HFFc6 (cell line): ENCODE measurements at places on chromosomes 1 and 21. TPM values are rescaled to one million over a fixed set of nuclear protein-coding genes. Genes with fewer than 3 reads are reported as not detected.

Gene PHTF1
- 23.0 to 25.0 TPM (median 23.3 TPM) in 3 replicates for total RNA-seq

Gene BRDT
- total RNA-seq, result not detected in 3 replicates

Gene RIMKLA
- total RNA-seq, result not detected in 3 replicates

Gene MYBPH
- total RNA-seq, result 0.12 TPM in 1 of 3 replicates, not detected in the others

Gene THEM5
- not detected in 3 replicates for total RNA-seq

Gene A3GALT2
- not detected in 3 replicates for total RNA-seq

Gene PTPRU
- total RNA-seq, result 5.0 to 8.1 TPM (median 5.9 TPM) in 3 replicates

Gene TMCC2
- total RNA-seq, result 3.6 to 4.9 TPM (median 4.2 TPM) in 3 replicates

Gene WNT3A
- total RNA-seq, result not detected in 3 replicates

Gene ADAMTS5
- 5.8 to 12.1 TPM (median 6.9 TPM) in 3 replicates for total RNA-seq

Gene PROK1
- not detected in 3 replicates for total RNA-seq

Gene IQGAP3
- total RNA-seq, result 13.9 to 31.0 TPM (median 25.6 TPM) in 3 replicates

Gene CEP85
- total RNA-seq, result 5.3 to 8.6 TPM (median 8.3 TPM) in 3 replicates

Gene FMO3
- 0.23 TPM in 1 of 3 replicates, not detected in the others for total RNA-seq

Gene TRIM58
- total RNA-seq, result not detected in 3 replicates

Gene CCDC30
- 0.08 to 0.84 TPM (median 0.30 TPM) in 3 replicates for total RNA-seq

Gene FYB2
- total RNA-seq, result not detected in 3 replicates

Gene HJV
- total RNA-seq, result not detected in 3 replicates

Gene LEFTY2
- not detected in 3 replicates for total RNA-seq

Gene GLMP
- total RNA-seq, result 48.5 to 89.4 TPM (median 54.6 TPM) in 3 replicates

Gene HSPB7
- total RNA-seq, result 18.6 to 40.6 TPM (median 20.5 TPM) in 3 replicates

Gene TTC24
- not detected in 3 replicates for total RNA-seq
